ENCODE measurements at places on chromosomes 1 and 21. TPM values are rescaled to one million over a fixed set of nuclear protein-coding genes. Genes with fewer than 3 reads are reported as not detected.
A peak's percentile ranks its signal among the peaks of the same experiment; 100 is the strongest.

Gene CRYAA
- total RNA-seq = not detected

Gene DNM3
- total RNA-seq = 0.42 TPM

Gene F13B
- not detected for total RNA-seq

Gene MTARC1
- total RNA-seq = 4.5 TPM

Gene OR6K3
- total RNA-seq = not detected

- no peak for DNase-seq
Observed at GRCh38 chr1:8381618-8382017, 63.7 kb downstream of the SLC45A1 start.

DNA sequence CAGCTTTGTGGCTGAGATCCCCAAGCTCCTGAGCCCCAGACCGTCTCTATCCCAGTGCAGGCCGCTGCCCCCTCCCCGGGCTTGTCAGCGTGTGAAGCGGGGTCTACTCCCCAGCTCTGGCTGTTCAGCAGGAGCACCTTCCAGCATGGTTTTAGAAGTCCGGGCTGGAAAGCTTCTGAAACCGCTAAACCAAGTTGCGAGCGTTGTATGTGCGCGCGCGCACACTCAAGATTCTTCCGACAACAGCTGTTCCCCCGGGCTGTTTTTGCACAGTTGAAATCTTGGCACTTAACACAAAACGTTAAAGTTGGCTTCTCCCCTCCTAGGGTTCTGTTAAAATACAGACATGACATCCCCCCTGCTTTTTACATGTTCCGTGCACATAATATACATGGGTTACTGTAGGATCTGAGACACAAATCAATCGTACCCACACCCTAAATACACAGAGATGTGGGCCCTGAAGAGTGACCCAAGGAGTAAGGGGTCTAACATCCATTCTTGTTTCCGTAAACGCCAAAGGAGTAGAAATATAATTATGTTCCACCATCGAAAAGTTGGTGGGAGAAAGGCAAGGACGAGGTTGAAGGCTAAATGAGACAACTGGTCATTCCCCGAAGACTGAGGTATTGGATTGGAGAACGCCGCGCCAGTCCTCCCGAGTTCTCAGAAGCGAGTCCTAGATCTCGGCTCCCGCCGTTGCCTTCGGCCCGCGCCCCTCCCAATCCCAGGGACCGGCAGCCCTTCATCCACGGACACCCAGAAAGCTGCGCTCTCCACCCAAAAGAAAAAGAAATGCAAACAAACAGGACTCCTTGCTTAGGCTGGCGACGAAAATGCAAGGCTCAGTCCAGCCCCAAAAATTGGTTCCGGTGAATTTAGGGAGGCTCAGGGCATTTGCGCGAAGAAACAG, 1.3 kb downstream of the TBX15 start:
- DNase-seq = no peak

- DNase-seq = no peak
Observed at GRCh38 chr1:55107101-55107500, 67.8 kb downstream of the PCSK9 start.

- peak; percentile 66 for DNase-seq
Observed at GRCh38 chr1:66624412-66625060, 90.6 kb downstream of the SGIP1 start.

GRCh38 chr1:3714284-3714741, 37.9 kb upstream of the CCDC27 start:
- no peak for DNase-seq

DNA sequence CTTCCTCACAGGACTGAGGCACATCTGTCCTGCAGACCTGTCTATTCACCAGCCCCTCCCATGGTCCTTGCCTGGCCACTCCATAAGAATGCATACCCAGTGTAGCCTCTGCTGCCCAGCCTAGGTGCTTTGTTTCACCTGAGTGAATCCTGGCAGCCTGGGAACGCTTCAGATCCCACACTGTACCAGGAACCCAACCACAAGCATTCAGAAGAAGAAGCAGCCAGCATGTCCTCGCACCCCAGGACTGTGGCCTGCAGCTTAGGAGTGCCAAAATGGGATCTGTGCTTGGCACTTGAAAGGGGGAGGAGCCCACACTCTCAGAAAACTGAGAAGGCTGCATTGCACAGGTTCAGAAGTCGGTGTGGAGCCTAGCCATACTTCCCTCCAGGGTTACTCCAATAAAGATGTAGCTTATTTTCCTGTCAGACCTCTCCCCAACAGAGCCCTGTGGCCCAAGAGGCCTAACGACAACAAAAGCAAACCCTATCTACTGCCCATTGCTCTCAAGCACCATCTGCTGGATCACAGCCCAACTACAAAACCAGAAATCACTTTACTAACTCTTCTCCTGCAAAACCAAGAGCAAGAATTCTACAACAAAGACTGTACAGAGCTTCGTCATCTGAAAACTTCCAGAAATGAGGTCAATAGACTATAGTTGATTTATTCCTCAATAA, 923.1 kb upstream of the NEGR1 start:
- peak; percentile 5 for DNase-seq

All from cardiac muscle cell (in vitro differentiated cells and primary cell).